GM23338 (cell line): ENCODE measurements at places on chromosomes 3 and 15. TPM values are rescaled to one million over a fixed set of nuclear protein-coding genes. Genes with fewer than 3 reads are reported as not detected.
A peak's percentile ranks its signal among the peaks of the same experiment; 100 is the strongest.

Gene CLDN16
- not detected in 2 replicates for total RNA-seq

Gene GOLGA8T
- 0.42 and 0.54 TPM in 2 replicates for total RNA-seq

DNA sequence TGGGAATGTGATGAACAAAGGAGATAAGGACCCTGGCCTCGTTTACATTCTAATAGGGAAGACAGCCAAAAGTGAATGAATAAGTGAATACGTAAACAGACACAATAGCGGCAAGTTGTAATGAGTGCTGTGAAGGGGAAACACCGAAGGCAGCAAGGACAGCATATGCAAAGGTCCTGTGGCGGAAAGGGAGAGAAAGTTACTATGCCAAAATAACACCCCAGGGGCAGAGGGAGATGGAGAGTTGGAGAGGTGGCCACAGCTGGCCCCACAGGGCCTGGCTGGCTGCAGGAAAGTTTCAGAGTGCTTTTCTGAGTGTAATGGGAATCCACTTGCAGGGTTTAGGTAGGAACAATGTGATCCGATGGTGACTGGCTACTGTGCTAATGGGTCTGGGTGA lies 91.9 kb downstream of the SLCO3A1 start:
- H3K36me3 ChIP-seq: no peaks in the 10 kb centered on the region
- no peak overlapping the region for H3K4me3 ChIP-seq
- no peaks in the 10 kb centered on the region for H3K27me3 ChIP-seq
- DNase-seq: no peak
- peaks cover 46% of the 10 kb centered on the region for H3K4me1 ChIP-seq

DNA sequence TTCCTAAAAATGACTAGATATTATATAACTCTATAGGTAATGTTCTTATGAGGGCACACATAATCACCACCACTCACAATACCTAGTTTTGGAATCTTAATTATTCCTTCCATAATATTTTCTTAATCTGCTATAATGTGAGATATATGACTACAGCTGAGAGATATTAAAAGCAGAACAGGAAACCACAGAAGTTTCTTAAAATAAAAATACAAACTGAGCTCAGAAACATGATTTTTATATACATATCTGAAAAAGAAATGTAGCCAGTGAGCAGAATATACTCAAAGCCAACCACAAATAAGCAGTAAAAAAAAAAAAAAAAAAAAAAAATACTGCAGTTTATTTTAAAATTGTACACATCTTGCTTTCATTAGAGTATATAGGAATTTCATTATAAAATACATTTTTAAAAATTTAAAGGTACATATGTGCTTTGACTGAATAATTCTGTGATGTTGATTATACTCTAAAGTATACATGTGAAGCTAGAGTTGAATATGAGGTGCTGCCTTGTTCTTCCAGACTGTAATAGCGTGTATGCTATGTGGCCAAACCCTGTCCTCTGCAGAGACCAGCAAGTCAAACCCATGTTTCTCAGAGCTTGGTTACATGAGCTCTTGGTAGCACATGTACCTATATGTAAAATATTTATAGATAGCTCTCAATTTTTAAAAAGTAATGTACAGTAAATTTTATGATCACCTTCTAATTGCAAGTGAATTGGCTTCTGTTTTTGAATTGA lies 175.0 kb downstream of the UBE2E2 start:
- H3K4me3 ChIP-seq: no peak overlapping the region
- H3K36me3 ChIP-seq: no peaks in the 10 kb centered on the region
- H3K4me1 ChIP-seq: peaks cover 6% of the 10 kb centered on the region
- no peaks in the 10 kb centered on the region for H3K27me3 ChIP-seq

- H3K4me1 ChIP-seq: peaks cover 35% of the 10 kb centered on the region
- no peak overlapping the region for H3K4me3 ChIP-seq
- peaks cover 15% of the 10 kb centered on the region; the same call in 1 of the 2 replicates for H3K36me3 ChIP-seq
- H3K27ac ChIP-seq: peak overlapping the region; percentile 82
These were observed 21.6 kb downstream of the MESD start for GRCh38 chr15:80967991-80968510.

- no peak for DNase-seq
- peaks cover 33% of the 10 kb centered on the region for H3K4me1 ChIP-seq
- peaks cover 82% of the 10 kb centered on the region for H3K36me3 ChIP-seq
- H3K4me3 ChIP-seq: no peak overlapping the region
These were observed 84.7 kb downstream of the RBPMS2 start for GRCh38 chr15:64690578-64691296.

DNA sequence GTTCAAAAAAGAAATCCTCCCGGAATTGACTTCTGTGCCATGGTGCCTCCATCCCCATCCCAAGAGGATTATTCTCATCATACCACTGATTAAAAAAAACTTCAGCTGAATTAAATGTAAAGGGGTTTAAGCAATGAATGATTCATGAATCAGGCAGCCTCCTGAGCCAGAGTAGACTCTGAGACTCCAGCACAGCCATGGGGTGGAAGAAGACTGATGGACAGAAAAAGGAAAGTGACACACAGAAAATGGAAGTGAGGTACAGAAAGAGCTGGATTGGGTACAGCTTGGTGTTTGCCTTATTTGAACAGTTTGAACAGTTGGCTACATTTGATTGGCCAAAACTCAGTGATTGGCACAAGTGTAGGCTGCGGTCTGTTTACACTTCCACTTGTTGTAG lies 224.8 kb upstream of the ATP10A start:
- H3K4me3 ChIP-seq: no peak overlapping the region
- no peaks in the 10 kb centered on the region for H3K27me3 ChIP-seq
- DNase-seq: no peak
- H3K36me3 ChIP-seq: no peaks in the 10 kb centered on the region
- H3K4me1 ChIP-seq: peaks cover 16% of the 10 kb centered on the region
- H3K27ac ChIP-seq: no peak overlapping the region

GRCh38 chr15:57878573-57878972 lies 172.1 kb downstream of the POLR2M start:
- H3K4me3 ChIP-seq: no peak overlapping the region
- no peaks in the 10 kb centered on the region for H3K4me1 ChIP-seq
- DNase-seq: no peak
- H3K27ac ChIP-seq: no peak overlapping the region

DNA sequence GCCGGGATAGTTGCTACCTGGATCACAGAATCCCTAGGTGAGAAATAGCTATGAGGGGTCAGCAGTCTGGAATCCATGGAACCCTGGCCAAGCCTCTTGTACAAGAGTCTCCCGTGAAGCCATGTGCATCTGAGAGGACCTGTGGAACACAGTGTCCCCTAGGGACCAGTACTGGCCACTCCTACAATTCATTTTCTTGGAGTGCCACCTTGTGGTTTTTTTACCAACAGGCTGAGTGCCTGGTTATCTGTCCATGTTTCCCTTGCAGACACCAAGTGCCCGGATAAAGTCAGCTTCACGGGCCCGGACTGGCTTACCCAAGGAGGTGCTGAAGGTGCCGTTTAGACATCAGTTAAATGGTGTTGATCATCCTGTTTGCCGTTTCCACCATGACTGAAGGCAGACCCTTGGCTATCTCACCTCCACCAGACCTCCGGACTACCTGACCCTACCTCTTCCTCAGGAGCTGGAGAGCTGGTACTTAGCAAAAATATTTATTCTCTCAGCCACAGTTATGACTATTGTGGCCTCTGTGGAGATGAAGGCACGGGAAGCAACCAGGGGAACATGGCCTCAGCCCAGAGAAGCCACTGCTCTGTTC lies 93.9 kb downstream of the RBPMS2 start:
- no peak overlapping the region for H3K4me3 ChIP-seq
- no peak overlapping the region for H3K27ac ChIP-seq
- peak; percentile 88 for DNase-seq
- H3K4me1 ChIP-seq: peaks cover 9% of the 10 kb centered on the region
